ENCODE measurements at places on chromosomes 11 and 22. TPM values are rescaled to one million over a fixed set of nuclear protein-coding genes. Genes with fewer than 3 reads are reported as not detected.

The SBF2 gene
- total RNA-seq: 12.9 TPM

The RASL10A gene
- total RNA-seq: 23.3 TPM

The FAM118A gene
- total RNA-seq: 41.5 TPM

The CASTOR1 gene
- 4.3 TPM for total RNA-seq

The PTPRCAP gene
- total RNA-seq: 129 TPM

The CST6 gene
- not detected for total RNA-seq

The PRG2 gene
- total RNA-seq: 1.1 TPM

The RIMBP3B gene
- total RNA-seq: 1.1 TPM

GRCh38 chr11:70557742-70558485 lies 159.6 kb downstream of the CTTN start:
- DNase-seq: no peak

DNA sequence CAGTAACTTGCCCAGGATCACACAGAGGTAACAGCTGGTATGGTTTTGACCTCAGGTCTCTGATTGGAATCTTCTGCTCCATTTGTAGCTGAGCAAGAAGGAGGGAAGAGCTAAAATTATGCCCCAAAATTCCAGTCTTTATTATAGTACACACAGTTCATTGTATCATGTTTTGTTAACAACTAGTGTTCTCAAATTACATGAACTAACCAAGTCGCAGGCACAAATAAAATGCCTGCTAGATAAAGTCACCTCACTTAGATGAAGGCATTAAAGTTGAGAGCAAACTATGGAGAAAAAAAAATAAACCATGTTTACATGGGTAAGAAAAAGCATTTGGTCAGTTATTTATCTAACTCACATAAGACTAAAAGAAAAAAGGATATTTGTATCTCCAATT lies 58.8 kb downstream of the PDGFD start:
- DNase-seq: no peak

DNA sequence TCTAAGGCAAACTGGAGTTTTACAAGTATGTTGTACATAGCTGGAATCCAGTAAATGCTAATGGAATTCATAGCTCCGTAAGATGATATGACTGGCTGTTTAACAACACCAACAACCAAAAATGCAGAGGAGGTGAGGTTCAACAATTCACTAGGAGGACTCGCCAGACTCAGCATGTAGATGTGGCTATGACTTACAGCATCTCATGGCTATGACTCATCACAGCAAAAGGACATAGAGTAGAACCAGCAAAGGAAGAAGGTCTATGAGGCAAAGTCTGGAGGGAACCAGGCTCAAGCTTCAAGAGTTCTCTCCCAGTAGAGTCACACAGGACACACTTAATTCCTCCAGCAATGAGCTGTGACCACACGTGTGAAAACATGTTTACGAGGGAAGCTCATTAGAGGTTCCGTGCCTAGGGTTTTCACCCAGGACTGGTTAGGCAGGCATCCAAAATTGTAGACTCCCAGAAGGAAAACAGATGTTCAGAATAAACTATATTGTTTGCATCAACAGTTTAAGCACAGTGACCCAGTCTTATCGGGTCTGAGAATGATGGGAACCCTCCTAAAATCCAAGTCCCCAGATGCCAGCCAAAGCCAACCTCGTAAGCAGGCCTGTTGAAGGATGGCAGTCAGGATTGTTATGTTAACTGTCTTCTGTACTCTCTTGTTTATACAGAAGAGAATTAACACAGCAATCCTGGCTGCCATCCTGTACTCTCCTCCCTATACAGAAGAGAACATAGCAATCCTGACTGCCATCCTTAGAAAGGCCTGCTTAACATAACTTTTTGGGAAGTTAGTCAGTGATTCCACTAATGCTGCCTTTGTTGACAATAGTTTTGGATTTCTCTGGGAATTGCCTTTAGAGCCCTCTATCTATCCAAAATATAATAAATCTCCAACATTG lies 116.6 kb downstream of the LARGE1 start:
- no peak for DNase-seq

DNA sequence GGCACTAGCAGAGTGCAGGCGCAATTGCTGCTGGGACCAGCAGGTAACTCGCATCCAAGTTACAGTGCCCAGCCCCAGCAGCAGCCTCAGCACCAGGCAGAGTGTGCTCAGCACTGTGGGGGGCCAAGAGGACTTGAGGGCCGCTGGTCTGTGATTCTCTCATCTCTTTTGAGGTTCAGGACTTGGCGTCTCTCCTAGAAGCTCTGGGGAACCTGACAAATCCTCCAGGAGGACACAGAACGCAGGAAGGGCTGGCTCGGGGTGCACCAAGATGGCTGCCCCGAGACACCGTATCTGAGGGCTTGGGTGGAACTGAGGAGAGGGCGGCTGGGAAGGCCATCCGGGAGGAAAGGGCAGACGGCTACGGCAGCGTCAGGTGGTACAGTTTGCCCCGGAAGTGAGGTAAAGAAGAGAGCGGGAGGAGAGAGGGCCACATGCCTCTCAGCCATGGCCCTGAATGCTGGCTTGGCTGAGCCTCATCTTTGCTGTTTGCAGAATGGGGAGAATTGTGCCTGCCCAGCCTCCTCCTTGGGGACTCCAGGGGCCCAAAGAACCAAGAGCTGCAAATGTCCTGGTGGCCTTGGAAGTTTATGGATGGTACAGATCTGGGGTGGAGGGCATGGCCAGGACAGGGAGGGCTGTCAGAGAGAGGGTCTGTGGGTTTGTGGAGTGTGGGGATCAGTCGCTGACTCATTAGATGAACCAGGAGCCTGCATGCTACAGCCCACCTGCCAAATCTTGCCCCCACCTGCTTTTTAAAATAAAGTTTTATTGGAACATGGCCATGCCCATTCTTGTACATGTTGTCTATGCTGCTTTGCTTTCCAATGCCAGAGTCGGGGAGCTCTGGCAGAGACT lies 78.0 kb downstream of the MYEOV start:
- no peak for DNase-seq

GRCh38 chr11:65422633-65423515 lies at the start of gene NEAT1:
TSS of gene NEAT1 (plus strand) at chr11:65422798.
- DNase-seq: peak; percentile 86

- no peak for DNase-seq
These were observed 274.4 kb upstream of the SYN3 start for GRCh38 chr22:33332538-33332937.

GRCh38 chr11:122359081-122359571 lies 243.1 kb upstream of the BLID start:
- no peak for DNase-seq

- DNase-seq: no peak
These were observed 43.6 kb downstream of the SYN3 start for GRCh38 chr22:33014621-33015020.

DNA sequence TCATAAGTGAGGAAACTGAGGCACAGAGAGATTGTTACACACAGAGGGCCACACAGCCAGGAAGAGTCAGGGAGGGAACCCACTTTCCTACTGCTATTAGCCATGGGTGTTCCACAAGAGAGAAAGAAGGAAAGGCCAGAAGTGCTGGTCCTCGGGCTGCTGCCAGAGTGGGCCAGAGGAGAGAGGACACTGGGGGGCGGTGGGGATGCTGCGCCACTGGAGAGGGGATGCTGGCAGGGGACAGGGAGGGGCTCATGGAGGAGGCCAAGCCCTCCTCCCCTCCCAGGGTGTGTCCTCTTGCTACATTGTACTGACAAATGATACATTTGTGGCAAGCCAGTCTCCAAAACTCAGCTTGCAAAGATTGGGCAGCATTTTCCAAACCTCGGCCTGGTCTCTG lies 9.9 kb downstream of the IL10RA start:
- no peak for DNase-seq

DNA sequence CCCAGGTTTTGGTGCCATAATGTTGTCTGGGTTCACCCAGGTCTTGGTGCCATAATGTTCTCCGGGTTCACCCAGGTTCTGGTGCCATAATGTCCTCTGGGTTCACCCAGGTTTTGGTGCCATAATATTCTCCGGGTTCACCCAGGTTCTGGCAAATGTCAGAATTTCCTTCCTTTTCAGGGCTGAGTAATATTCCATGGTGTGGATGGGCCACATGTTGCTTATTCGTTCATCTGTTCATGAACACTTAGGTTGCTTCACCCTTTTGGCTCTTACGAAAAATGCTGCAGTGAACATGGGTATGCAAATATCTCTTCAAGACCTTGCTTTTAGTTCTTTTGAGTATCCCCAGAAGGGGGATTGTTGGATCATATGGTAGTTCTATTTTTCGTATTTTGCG lies 15.1 kb upstream of the GRAMD4 start:
- no peak for DNase-seq

GRCh38 chr11:36376888-36377758 lies 81.0 kb downstream of the PRR5L start:
- DNase-seq: no peak

DNA sequence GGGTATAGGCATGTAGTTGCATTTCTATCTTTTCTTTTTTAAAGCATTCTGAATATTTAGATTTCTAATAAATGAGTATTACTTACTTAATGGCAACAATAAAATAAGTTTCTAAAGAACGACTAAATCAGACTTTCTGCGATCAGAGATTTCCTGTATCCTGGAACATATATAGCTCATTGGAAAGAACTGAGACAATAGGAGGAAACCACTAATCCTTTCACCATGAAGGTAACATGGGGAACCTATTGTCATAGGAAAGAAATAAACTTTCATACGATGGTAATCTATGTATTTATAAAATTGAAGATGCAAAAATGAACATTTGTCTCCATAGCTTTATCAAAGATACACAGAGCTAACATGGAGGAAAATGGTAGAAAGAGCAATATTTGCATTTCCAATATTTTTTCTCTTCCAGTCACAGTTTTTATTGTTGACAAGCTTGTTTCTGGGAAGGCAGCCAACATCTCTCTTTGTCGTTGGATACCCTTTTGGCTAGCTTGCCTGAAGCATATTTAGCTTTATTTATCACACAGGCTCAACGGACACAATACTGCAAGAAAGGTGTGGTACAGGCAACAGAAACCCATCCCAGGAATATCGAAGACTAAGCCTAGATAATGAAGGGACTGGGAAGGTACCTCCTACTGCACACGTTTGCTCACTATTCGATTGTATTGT lies 293.3 kb upstream of the MPPED2 start:
- no peak for DNase-seq

DNA sequence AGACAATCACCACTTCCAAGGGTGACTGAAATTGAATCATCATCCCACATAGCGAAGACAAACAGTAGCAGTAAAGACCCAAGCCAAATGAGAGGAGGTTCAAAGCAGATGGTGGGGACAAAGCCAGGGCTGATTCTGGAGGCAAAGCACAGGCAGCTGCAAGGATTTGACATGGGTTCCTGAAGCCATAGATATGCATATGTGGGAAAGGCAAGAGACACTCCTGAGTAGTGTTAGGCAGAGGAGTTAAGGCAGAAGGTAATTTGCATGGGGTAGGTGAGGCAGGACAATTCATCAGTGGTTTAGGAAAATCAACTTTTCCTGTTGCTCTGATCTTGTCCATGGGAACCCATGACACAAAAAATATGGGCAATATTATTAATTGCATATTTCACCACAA lies 462.8 kb downstream of the FAM181B start:
- DNase-seq: no peak

DNA sequence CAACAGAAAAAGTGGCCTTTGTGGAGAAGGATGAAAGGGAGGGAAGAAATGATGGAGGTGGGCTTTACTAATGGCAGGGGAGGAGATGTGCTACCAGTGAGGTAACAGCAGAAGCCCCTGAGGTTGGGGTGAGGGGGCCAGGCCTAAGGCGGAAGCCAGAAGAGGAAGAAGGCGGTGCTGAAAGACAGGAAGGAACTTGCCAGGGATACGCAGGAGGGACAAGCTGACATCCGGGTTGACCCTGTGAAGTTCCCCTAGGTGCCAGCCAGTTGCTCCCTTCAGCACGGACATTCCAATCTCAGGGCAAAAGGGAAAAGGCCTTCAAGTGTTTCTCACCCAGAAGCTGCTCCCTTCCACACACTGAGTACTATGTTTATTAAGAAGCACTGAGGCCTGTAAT lies 2.3 kb upstream of the TIRAP start:
- DNase-seq: peak; percentile 44

DNA sequence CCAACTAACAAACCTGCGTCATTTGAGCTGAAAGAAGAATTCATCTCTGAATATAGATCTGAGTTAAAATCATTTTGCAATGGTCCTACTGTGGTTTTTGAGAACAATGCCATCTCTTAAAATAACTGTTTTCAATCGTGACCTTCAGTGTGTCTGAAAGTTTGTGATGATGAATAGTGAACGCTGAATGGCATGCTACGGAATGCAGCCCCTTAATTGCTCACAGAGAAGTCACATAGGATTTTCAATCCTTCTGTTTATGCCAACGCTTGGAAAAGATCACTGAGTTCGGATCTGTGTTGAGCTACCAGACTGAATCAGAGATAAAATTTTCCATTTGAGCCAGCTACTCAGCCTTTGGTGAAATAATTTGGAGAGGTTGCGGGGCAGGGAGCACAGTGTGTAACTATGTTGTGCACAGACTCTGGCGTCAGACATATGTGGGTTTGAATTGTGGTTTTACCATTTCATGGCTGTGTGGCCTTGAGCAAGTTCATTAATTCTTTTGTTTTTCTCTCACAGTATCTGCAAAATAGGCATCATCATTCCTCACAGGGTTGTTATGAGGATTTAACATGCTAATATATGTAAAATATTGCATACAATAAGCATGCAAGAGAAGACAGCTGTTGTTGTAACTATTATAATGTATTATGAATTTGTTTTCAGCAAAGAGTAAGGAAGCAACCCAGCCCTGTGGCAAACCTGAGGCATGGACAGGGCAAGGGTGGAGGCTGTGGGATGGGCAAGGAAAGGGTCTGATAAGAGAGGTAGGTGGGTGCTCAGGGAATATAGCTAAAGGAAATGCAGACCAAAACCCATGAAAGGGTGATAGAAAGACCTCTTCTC lies 679.9 kb downstream of the KCNA4 start:
- no peak for DNase-seq

DNA sequence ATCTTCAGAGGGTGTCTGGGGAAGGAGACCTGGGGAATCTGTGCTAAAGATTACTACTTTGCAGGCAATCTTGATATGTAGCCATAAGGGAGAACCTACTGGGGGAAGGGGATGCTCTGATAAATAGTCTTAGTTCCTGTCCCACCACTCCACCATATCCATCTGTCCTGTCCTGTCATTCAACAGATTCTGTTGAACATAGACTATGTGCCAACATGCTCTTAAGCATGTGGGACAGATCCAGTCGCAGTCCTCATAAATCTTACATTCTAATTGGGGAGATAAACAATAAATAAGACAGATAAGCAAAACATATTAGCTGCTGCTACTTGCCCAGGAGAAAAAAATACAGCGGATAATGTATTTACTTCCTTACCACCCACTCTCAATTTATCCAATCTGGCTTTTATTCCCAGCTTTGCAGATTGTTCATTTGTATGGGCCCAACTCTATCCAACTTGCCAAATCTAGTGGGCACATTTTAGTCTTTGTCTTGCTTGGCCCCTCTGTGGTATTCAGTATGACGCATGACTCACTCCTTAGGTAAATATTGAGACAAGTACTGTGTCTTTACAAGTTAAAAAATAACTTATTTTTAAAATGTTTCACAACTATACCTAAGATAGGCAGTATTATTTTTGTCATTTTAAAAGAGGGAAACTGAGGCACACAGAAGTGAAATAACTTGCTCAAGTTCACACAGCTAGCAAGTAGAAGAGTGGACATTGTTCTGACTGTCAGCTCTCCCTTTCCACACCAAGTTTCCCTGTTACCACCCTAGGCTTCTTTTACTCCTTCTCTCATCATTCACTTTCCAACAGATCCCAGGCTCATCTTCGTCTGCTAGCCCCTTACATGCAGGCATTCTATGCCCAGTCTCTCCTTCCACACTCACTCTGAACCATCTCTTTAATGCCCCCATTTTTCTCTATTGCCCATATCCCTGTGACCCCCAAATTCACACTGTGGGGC lies 133.6 kb upstream of the SESN3 start:
- no peak for DNase-seq
